ENCODE measurements at places on chromosomes 11 and 22.

DNA sequence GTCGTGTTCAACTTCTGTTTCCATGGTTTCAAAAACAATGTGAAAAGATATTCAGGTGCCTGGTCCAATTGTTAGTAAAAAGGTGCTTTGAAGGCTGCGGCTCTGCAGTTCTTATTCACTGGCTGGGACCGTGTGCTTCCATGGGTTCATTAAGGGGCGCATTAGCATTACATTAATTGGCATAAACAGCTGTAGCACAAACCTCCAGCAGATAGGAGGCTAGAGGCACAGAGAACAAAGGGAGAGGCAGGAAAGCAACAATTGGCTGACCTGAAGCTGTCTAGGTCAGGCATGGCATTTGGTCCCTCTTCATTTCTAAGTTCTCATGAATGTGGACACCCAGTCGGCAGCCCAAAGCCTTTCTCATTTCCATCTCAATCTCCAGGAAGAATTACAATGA, 16.6 kb downstream of the PAK1 start:
- DNase-seq = peak; percentile 88

DNA sequence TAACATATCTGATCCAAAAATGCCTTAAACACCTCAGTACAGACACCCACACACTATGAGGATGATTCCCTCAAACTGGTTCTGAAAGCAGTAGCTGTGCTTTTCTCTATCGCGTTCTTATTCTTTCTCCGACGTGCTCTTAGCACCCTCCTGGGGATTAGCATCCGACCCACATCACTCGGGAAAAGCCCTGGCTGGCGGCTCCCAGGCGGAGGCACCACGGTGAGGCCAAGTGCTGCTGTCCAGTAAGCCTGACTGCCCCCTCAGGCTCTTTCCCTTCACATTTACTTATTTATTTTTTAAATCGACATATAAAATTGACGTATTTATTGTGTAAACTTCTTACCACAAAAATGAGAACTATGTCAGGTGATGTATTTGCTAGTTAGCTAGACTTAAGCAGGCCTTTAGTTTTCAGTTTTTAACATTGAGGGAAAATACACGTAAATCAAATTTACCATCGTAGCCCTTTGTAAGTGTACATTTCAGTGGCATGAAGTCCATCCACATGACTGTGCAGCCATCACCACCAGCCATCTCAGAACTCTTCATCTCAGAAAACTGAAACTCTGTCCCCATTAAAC, 19.2 kb downstream of the TBX1 start:
- DNase-seq = no peak

DNA sequence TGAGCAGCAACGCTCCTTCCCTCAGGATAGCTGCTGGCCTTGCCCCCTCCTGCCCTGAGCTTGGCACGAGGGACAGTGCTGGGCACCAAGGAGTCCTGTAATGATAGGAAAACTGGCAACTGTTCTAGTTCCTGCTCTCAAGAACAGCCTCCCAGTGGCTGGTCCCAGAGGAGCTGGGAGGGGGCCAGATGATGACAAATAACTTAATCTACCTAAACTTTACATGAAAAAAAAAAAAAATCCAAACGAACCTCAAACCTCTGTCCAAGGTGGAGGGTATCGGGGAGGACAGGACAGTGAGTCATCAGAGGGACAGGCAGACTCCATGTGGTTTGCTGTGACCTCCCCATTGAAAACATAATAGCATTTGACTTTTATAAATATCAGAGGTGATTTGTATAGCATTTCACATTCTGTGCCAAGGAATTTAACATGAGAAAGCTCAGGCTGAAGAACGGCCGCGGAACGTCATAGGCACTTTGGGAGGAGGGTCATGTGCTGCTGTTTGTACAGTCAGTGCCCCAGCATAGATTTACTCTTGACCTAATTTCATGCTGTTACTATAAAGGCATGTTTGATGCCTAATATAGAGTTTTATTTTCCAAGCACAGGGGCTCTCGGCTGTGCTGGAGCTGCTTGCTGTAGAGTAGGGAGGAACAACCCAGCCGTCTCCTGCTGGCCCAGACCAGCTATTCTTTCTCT, 98.2 kb upstream of the NNMT start:
- peak; percentile 85 for DNase-seq

GRCh38 chr22:38844315-38845003, 631 bp upstream of the NPTXR start:
- DNase-seq = no peak

DNA sequence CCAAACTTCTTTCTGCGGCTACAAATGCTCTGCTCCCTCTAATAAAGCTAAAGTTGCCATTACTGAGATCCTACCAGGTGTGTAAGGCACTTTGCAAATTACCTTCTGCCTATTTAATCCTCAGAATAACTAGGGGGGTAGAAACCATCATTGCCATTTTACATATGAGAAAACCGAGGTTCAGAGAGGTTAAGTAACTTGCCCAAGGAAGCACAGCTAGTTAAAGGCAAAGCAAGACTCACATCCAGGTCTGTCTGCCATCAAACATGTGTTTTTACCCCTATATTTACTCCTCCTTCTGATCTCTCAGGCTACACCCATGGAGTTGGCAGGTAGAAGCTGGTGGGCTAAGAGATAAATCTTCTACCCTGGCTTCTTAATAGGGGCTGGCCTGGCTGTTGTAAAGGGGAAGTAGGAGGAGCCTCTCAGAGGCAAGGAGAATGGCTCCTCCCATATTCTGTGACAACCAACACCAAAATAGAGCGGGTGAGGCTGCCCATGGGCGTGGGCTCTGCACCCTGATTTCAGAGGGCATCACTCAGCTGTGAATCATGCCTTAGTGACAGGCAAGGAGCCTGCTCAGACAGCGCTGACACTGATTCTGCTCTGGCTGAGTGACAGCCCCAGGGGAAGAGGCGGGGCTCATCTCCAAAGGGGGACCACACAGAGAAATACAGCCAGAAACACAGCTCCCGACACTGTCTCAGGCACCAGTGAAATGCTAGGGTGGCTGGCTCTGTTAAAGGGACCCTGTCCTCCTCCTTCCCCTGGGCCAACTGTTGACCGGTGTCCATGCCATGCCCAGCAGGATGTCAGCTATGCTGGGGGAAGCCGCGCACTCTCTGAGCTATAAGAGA, 106.8 kb downstream of the ABTB2 start:
- peak; percentile 80 for DNase-seq

GRCh38 chr11:106853850-106854401, 164.3 kb downstream of the GUCY1A2 start:
- DNase-seq = no peak

DNA sequence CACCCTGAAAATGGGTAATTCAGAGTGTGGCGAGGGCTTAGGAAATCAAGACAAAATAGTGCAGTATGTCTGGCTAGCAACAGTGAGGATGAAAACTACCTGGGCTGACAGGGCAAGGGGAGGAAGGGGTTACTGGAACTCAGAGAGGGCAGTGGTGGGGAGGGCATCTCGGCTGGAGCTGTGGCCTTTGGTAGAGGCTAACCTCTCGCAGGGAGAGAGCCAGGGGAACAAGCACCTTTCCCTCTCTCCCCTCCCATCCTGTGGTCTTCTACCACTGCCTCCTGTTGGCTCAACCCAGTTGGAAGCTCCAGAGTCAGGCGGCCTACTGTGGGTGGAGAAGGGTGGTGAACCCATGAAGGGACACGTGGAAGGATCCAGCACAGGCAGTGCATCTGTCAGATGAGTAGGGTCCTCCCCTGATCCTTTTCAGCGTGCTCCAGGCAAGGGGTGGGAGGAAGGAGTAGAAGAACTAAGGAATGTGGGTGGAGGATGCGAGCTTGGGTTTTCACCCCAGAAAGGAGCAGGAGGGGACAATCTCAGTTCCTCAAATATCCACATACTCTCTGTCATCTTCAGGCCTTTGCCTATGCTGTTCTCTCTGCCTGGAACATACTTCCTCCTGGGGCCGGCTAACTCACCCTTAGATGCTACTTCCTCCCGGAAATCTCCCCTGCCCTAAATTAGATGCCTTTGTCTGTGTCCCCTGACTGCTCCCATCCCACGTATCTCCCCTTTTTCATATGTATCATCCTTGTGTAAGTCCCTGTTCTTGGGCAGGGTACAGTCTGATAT, 6.2 kb upstream of the KCNE3 start:
- DNase-seq = no peak

DNA sequence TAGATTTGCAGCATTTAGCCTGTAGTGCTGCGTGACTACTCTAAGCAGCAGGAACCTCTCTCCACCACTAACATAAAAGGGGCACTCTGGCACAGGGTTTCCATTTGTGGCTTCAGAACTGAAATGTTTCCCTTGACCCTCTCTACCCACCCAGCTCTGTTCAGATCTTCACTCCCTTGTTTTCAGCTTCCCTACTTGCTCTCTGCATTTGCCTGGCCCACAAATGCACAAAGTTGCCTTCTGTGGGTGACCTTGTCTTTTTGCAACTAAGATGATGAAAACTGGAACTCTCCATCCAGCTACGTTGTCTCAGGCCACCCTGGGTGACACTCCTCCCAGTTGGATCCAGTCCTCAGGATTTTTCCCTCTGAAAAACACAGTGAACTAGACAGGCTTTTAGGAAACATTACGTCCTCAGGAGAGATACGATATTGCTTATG, 19.8 kb upstream of the PSMA1 start:
- DNase-seq = peak; percentile 61

GRCh38 chr11:64176751-64177150, 9.2 kb upstream of the STIP1 start:
- DNase-seq = no peak

DNA sequence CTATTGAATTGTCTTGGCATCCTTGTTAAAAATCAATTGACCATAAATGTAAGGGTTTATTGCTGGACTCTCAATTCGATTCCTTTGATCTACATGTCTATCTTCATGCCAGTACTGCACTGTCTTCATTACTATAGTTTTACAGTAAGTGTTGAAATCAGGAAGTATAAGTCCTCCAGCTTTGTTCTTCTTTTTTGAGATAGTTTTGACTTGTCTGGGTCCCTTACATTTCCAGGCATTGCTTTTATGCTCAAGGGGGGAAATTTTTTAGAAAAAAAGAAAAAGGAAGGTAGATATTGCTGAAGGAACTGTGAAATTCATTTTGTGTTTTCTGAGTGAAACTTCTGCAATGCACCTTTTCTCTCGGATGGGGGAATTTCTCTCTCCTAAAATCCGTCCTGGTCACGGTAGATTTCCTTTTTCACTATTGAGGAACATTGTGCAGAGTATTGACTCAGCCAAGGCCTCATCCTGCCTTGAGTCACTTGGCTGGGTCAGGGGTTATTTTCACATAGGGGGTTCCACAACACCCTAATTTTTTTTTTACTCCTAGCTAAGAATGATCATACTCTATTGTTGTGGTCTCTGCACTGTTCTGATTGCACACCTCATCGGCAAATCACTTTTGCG, 2.8 kb upstream of the ACER3 start:
- DNase-seq = no peak

DNA sequence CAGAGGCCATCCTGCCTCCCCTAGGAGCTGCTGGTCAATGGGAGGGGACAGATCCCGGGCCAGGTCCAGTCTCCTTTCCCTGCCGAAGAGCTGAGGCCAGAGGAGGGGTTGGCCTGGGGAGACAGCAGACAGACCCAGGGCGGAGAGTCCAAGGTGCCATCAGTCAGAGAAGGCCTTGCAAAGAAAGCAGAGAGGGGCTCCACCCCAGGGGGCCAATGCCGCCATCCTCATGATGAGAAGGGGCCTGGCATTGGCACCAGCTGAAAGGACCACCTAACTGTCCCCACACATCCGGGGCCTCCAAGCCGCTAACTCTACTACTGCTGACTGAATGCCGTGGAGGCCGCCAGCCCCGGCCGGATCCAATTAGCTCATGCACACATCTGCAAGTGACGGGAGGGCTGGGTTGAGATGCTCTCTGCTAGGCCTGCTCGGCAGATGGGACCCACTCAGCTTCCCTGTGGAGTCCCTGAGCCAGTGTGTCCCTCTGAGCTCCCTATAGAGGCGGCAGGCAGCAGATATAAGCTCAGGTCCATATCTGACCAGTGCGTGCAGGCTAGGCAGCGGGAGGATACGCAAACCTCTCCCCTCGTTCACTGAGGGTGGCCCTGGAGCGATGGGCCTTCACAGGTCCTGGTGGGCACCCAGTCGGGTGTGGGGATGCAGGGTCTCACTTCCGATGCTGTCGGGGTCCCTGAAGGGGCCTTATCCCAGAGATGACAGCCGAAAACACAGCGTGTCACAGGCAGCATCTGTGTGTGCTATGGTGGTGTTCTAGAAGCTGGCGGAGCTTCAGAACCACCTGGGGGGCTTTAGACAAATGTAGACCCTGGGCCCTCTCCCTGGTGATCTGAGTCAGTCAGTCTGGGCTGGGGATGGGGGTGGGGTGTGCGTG, 183.9 kb downstream of the CTTN start:
- DNase-seq = peak; percentile 76

DNA sequence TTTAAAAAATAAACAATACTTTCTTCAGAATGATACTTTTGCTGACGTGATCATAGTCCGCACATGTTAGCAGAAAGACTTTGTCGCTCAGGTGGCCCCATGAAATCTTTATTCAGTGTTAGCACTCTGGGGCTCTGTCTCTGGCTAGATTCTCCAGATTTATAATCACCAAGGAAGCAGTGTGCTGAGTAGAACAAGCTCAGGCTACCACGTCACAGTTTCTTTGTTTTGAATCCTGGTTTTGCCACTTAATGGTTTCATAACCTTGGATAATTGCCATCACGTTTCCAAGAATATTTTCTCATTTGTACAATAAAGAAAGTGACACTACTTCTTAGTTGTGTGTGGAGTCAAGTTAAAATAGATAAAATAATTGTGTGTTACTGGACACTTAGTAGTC, 3.9 kb upstream of the MUC15 start:
- DNase-seq = peak; percentile 47

DNA sequence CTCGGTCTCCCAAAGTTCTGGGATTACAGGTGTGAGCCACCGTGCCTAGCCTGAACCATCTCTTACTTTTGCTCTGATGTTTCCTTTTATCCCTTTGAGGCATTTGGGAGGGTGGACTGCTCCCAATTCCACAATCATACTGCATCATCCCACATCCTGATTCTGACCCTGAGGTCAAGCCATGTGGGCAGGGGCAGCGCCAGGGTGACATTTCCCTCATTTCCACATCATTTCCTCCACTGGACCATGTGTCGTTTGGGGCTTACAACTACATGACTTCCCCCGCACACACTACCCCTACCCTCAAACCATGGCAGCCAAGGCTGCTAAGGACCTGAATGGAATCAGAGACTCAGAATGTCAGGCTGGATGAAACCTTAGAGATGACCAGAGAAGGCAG, 26.4 kb upstream of the ZBTB16 start:
- DNase-seq = no peak

DNA sequence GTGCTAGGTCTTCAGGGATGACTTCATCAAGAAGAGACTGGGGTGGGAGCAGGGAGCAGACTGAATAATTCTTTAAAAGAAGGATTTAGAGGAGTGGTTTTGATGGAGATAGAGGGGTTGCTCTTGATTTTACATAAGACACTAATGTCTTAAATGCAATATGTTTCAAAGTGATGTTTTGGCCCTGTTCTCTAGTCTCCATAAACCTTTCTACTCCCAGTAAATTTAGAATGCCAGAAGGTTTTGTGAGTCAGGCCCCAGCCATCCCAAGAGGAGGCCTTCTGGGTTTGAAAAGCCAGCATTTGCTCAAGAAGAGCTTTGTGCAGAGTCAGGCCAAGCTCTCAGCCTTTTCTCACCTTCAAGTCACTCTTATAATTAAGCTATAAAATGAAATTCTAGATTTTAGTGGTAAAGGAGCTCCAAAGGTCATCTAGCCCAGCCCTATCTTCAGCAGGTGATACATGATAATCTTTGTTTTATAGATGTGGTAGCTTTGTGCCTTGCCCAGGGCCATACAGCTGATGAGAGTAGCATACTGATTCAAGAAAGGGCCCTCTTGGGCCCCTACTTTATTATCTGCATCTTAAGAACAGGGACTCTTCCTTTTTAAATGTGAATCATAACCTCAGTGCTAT, 122.8 kb upstream of the MTNR1B start:
- DNase-seq = no peak

- no peak for DNase-seq
These were observed 49.2 kb downstream of the OTOG start for GRCh38 chr11:17596310-17596669.

- DNase-seq = peak; percentile 98
These were observed at the start of the genes NLRP14 and ZNF214 for GRCh38 chr11:7020183-7020917. TSS of gene NLRP14 (plus strand) at chr11:7020479. CDS start at chr11:7038587, 18,108 bp downstream. TSS of gene ZNF214 (minus strand) at chr11:7020346. CDS start at chr11:7002835, 17,511 bp downstream.
